Ascending aorta (tissue), 2 donors: ENCODE measurements at places on chromosomes 16 and 17. TPM values are rescaled to one million over a fixed set of nuclear protein-coding genes. Genes with fewer than 3 reads are reported as not detected.

Gene TEDC2
- total RNA-seq: not detected

DNA sequence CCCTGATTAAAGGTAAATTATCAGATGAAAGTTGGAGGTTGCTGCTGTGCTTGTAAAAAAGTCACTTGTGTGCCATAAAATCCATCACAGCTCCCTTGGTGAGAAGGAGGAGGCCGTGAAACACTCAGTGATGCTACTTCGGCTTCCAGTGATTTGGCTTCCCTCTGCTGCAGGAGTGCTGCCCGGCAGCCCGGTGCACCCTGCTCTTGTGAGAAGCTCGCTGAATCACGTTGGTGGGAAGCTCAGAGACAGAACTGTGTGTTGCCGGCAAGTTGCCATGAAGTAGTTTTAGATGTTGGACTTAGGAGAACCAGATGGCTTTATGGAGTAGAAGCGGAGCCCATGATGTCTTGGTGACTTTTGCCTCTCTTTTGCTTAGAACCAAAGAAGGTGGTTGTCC is 33.3 kb downstream of the MSI2 start:
- no peak overlapping the region for H3K4me3 ChIP-seq
- no peak overlapping the region for H3K27ac ChIP-seq
- H3K4me1 ChIP-seq: peaks cover 5% of the 10 kb centered on the region

DNA sequence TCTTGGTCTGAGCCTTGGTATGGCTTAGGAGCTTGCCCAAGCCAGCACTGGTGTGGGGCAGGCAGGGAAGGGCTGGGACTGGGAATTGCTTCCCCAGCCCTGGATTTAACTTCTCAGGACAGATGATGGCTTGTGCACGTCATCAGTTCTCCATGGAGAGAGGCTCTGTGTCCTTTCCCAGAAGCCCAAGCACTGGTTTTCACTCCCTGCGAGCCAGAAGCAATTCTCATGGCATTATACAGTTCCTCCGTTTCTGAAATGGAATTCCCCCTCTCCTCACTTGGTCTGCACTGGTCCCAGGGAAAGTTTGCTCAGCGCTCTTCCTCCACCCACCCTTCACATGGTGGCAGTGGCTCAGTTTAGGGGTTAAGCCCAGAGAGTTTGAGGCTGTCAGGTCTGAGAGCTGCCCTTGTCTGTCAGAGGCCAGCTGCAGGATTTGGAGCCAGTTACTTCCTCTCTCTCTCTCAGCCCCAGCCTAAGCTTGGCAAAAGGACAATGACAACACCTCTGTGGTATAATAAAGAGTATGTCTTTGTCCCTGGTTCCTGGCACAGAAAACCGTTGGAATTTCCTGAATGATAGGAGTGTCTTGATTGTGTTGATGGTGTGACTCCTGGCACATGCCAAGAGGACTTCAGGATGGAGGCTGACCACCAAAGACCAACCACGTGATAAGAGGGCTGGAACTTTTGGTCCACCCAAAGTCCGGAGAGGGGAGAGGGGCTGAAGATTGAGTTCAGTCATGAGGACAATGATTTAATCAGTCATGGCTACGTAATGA is 219.6 kb upstream of the TNRC6C start:
- no peaks in the 10 kb centered on the region for H3K27me3 ChIP-seq
- no peak overlapping the region for H3K4me3 ChIP-seq
- no peaks in the 10 kb centered on the region for H3K36me3 ChIP-seq
- no peak for DNase-seq
- peak overlapping the region; percentile 85 for H3K27ac ChIP-seq

DNA sequence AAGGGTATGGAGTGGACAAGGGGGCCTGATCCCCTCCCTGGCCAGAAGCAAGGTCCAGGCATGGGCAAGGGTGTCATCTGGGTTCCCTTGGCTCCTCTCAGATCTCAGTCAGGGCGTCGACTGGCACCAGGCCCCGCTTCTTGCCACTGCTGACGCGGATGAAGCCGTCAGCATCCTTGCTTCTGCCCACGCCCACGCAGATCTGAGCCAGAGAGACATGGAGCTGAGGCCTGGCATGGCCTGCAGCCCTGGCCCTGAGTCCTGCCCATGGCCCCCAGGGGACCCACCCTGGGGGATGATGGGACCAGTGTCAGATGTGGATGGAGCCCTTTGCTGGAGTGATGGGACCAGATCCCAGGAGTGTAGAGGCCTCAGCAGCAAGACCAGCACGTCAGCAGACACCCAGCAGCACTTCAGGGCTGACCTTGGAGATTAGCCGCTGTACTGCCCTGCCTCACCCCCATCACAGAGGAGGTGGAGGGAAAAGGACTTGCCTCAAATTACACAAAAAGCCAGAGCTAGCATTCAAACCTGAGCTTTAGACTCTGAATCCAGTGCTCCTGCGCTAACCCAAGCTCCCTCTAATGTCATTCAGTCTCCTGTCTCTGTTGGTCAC is 12.2 kb downstream of the RPL19 start:
- H3K27me3 ChIP-seq: no peaks in the 10 kb centered on the region
- no peak for DNase-seq
- no peak overlapping the region for H3K4me3 ChIP-seq
- H3K36me3 ChIP-seq: peaks cover 4% of the 10 kb centered on the region
- H3K4me1 ChIP-seq: peaks cover 16% of the 10 kb centered on the region

GRCh38 chr17:82394278-82394677 is 22.7 kb downstream of the UTS2R start:
- H3K36me3 ChIP-seq: peaks cover 34% of the 10 kb centered on the region
- no peaks in the 10 kb centered on the region for H3K4me1 ChIP-seq
- H3K4me3 ChIP-seq: no peak overlapping the region
- H3K27me3 ChIP-seq: no peaks in the 10 kb centered on the region
- H3K27ac ChIP-seq: no peak overlapping the region
- no peak for DNase-seq

- DNase-seq: no peak
- H3K27ac ChIP-seq: no peak overlapping the region
- H3K27me3 ChIP-seq: no peaks in the 10 kb centered on the region
- H3K4me3 ChIP-seq: no peak overlapping the region
- no peaks in the 10 kb centered on the region for H3K4me1 ChIP-seq
Measured at GRCh38 chr17:16915752-16916556, 56.0 kb downstream of the TNFRSF13B start.

DNA sequence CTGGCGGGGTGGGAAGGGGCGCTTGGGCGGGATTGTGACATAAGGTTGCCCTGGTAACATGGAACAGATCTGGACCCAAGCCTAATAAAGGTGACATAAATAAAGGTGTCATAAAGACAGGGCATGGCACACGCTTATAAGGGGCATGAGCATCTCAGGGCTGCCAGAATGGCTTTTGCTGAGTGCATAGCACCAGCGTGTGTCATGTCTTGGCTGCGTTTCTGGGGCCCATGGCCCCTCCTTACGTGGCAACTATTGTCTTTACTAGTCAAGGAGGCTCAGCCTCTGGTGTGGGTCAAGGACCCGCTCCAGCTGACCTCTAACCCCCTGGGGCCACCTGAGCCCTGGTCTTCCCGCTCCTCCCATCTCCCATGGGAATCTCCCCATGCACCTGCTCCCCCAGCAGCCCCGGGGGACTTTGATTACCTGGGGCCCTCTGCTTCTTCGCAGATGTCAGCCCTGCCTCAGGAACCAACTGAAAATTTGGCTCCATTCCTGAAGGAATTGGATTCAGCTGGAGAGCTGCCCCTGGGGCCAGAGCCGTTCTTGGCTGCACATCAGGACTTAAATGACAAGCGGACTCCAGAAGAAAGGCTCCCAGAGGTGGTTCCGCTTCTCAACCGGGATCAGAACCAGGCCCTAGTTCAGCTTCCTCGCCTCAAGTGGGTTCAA is 13.9 kb downstream of the LRRC37B start:
- peak overlapping the region; percentile 55 for H3K27ac ChIP-seq
- peaks cover 3% of the 10 kb centered on the region for H3K36me3 ChIP-seq
- H3K27me3 ChIP-seq: no peaks in the 10 kb centered on the region
- DNase-seq: no peak
- H3K4me1 ChIP-seq: peaks cover 3% of the 10 kb centered on the region
